AG20443 (cell line): ENCODE measurements at places on chromosomes 1 and 21.

GRCh38 chr1:161096015-161096414 lies 2.1 kb upstream of the KLHDC9 start:
- no peak for DNase-seq

DNA sequence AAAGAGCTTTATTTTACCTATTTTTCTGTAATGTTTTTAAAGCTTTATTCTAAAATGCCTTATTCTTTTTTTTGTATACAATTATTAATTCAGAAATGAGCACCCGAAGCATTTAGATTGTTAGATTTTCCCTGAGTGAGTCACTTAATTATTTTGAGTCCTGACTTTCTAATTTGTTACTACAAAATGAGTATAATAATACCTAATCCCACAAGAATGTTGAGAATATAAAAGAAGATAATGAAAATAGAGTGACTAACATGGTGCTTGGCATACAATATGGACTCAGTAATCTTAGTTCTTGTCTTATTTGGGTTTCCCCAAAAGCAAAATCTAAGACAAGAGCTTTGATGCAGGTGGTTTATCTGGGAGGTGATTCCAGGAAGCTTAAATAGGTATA lies 142.2 kb downstream of the LHX8 start:
- no peak for DNase-seq

DNA sequence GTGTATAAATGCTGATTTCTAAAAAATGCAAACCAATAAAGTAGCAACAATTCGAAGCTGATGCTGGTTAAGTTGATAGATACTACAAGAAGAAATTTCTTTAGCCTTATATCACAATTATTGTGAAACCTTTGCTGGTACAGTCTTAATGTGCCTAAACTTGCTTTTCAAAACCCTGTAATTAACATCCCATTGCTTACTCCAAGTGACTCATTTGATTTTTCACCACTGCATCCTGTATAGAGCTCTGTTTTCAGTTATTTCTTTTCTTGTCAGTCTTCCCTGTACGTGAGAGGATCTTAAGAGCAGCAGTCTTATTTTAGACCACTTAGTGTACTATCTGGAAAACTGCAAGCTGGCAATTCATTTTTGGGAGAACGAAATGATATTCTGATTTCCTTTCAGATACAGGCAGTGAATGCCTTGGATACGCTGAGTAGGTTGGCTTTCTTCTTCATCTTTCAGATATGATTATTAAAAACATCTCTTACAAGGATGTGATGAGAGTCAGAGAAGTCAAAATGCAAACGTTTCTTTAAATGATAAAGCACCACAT lies 210.3 kb downstream of the KCTD3 start:
- peak; percentile 9 for DNase-seq

GRCh38 chr1:228784181-228784580 lies 48.9 kb downstream of the RHOU start:
- DNase-seq: no peak

GRCh38 chr1:158087320-158087927 lies 93.3 kb upstream of the CD1D start:
- peak; percentile 85 for DNase-seq

- DNase-seq: peak; percentile 88
Measured at GRCh38 chr1:108661030-108661609, at the start of gene HENMT1. TSS of gene HENMT1 (minus strand) at chr1:108661093. CDS start at chr1:108659884, 1,209 bp downstream.

DNA sequence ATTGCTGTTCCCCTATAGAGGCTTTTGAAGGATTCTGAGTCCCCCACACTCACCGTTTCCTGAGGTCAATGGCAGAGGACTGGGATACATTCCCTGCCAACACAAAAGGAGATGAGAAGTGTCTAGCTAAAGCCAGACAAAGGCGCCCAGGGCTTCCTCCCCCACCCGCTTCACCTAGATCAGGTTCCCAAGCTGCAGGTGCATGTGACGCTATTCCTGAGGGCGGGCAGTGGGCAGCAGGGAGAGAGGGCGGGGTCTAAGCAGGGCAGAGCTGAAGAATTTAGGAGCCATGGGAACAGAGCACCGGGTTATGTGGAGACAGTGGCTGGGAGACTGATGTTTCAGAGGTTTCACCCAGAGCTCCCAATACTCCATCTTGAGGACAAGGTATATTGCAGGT lies 6.0 kb upstream of the ARHGEF2 start:
- no peak for DNase-seq

DNA sequence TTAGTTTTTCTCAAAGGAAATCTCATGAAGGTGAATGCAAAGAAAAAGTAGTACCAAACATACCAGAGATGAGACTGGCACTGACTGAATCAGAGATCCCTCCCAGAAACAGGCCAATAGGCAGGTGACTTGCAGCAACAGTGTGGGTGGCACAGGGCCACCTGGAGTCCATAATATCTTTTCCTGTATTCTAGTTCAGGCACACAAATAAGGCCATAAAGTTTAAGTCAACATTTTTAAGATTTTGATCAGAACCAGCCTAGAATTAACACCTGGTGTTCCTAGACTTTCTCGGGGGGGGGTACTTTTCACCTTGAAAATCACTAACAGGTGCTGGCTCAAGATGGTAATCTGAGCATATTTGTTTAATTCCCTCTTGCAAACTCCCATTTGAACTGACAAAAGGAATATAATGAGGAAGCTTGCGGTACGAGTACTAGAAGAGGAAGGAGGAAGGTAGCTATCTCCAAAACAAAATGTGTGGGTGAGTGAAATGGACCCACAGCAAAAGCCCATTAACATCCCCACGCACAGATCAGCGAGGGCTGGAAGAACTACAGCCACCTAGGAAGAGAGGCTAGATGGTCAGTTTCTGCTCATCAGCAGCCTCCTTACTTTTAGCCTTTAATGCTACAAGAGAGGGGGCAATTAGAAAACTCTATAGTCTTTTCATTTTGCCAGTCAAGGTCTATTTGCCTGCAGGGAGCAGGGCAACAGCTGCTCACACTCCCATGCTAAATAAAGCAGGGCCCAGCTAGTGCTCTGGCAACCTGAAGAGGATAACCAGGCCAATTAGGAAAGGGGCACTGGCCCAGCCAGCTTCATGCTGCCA lies 18.9 kb downstream of the SDE2 start:
- no peak for DNase-seq

DNA sequence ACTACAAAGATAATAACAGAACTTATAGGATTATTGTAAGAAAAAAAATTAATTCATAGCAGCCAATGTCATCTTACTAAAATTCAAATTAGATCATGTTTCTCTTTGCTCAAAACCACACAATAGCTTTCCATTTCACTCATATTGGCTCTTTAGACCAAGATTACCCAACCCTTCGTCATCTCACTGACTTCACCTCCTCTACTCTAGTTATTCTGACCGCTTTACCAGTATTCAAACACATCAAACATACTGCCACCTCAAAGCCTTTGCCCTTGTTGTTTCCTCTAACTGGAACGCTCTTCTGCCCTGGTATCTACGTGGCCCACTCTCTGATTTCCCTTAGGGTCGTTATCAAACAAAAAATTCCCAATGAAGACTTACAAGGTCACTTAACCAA lies 1.7 kb downstream of the ANGPTL3 start:
- no peak for DNase-seq

DNA sequence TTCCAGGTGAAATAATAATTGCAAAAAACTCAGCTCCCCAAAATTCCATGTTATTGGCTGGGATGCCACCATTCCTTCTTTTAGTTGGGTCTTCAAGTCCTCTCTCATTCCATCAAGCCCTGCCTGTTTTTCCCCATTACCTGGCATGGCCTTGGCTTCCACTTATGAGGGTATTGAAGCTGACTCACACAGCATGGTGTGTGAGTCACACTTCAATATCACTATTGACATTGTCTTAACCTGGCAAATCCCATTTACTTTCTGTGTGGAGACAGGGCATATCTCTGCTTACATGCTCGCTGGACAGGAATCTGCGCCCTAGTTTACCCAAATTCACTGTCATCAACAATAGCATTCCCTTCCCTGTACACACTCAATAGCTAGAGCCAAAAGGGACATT lies 1806.8 kb downstream of the BRINP3 start:
- no peak for DNase-seq

GRCh38 chr1:28172713-28173150 lies 3.8 kb downstream of the PTAFR start:
- DNase-seq: no peak

GRCh38 chr21:41973861-41974751 lies 20.3 kb upstream of the C2CD2 start:
- DNase-seq: peak; percentile 40

GRCh38 chr1:64514197-64514765 lies 44.4 kb downstream of the CACHD1 start:
- DNase-seq: no peak

- DNase-seq: no peak
Measured at GRCh38 chr1:94741510-94741909, 78.6 kb upstream of the SLC44A3 start.

GRCh38 chr1:212677573-212677972 lies 22.1 kb downstream of the BATF3 start:
- DNase-seq: no peak

GRCh38 chr1:165623624-165624023 lies 7.4 kb upstream of the MGST3 start:
- DNase-seq: no peak

GRCh38 chr1:43432171-43432860 lies 21.4 kb downstream of the HYI start:
- DNase-seq: no peak

DNA sequence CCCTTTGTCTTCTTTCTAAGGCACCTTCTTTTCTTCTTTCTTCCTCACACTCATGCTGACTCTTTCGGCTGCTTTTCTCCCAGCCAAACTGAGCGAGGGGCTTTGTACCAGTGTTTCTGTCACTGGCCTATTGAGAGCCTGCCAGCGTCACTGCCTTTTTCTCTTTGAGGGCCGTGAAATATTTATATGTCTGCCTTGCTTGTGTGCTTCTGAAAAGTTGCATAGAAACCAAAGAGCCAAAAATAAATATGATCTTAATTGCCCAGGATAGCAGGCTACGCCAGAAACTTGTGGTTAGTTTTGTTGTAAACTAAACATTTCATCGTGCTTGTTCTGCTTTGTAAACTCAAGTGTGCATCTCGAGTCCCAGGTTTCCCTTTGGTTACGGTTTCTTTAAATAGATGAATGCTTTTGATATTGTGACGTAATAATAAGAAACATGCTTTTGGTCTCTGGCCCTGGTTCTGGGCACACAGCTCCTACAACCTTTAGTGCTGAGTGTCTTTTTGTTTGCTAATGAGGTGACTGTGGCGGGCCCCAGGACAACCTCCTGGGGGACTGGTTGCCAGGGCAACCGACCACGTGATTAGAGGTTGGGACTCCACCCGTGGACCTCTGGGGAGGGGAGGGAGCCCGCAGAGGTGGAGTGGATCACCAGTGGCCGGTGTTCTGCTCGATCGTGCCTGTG lies 10.8 kb downstream of the SLC37A1 start:
- DNase-seq: peak; percentile 60

DNA sequence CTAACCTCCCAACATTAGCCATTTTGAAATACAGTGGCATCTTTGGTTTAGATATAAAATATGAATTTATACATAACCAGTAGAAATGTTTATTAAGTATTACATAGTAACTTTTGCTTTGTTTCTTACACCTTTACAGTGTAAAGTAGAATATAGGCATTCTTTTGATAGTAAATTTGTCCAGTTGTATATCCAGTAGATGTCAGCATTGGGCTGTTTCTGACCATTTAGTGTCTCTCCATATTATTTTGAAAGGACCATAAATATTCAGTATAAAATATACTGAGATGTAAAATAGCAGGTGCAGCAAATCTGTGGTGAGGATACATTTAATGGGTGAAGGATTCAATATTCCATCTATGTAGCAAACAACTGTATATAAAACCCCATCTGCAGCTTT lies 115.8 kb upstream of the ZRANB2 start:
- DNase-seq: peak; percentile 24

DNA sequence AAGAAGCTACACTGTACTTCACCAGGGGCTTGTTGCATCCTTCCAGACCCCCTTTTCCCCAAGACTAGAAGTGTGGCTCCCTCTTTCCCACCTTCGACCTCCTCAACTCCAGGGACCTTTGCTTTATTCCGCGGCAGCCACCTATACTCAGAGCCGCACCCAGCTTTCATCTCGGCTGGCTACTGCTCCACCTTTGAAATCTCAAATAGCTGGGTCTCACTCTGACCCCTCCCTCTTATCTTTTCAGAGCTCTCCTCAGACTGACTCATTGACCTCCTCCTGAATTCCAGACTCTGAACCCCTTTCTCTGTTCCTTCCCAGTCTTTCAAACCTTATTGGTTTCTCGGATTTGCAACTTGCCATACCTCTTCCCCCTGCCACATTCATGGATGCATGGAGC lies 144.7 kb upstream of the JUN start:
- DNase-seq: no peak

- no peak for DNase-seq
Measured at GRCh38 chr1:61993331-61993961, 201.2 kb upstream of the L1TD1 start.

- no peak for DNase-seq
Measured at GRCh38 chr1:222346955-222347354, 200.9 kb downstream of the HHIPL2 start.

- no peak for DNase-seq
Measured at GRCh38 chr1:1847061-1847850, 43.6 kb downstream of the GNB1 start.

- DNase-seq: peak; percentile 57
Measured at GRCh38 chr1:12756768-12757413, 10.9 kb downstream of the CFAP107 start.

DNA sequence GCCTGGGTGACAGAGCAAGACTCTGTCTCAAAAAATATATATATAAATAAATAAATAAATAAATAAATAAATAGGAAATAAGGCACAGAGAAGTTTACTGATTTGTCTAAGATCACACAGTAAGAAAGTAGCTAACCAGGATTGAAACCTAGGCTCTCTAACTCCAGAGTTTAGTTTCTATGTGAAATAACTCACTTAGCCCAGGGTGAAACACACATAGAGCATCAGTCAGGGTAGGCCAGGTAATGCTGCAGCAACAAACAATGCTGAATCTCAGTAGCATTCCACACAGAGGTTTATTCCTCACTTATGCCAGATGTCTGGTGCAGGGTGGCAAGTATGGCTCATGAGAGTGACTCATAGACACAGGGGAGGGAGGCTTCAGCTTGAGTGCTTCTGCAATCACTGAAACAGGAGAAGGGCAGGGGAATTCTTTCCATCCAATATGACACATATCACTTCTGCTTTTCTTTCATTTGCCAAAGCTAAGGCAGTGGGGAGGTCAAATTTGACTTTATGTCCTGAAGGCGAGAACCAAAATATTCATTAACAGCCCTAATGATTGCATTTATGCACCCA lies 37.1 kb upstream of the KANK4 start:
- peak; percentile 90 for DNase-seq

- DNase-seq: peak; percentile 49
Measured at GRCh38 chr1:16924919-16925477, 3.3 kb downstream of the CROCC start.
